RWPE1 (cell line): ENCODE measurements at places on chromosomes 16 and 17.

- DNase-seq: no peak
These were observed 11.9 kb upstream of the PVALEF start for GRCh38 chr17:81153340-81153803.

- DNase-seq: peak; percentile 95
These were observed 6.7 kb upstream of the PHKG2 start for GRCh38 chr16:30741461-30741914.

DNA sequence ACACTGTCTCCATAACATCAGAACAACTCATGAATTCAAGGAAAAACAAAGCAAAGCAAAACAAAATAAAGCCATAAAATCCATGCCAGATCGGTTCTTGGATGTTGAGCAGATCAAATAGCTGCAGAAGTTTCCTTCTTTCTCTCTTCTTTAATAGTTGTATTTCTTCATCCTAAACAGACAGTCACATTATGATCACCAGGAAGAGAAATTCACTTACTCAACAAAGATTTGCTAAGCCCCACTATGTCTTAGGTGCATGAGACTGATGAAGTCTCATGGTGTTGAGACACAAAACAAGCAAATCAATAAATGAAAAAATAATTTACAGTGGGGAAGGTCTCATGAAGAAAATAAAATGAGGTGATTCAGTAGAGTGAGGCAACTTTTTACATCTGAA is 72.8 kb downstream of the WIPI1 start:
- no peak for DNase-seq

DNA sequence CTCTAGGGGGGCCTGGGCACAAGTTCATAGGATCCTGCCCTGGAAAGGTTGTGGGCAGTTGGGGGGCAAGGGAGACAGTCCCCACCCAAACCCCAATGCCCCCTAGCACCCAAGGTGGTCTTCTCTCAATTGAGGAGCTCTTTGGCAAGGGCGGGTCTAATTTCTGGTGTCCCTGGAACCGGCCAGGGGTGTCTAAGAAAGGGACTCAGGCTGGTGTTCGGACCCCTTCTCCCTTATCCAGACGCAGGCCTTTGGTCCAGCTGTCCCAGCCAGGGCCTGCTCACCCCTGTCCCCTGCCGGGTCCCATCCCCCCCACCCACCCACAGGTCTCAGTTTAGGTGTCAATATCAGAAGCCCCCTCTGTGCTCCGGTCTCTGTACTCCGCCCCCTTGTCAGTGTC is 860 bp upstream of the ARHGDIG start:
- no peak for DNase-seq

GRCh38 chr16:76232704-76233103 is 44.5 kb upstream of the CNTNAP4 start:
- no peak for DNase-seq

- DNase-seq: peak; percentile 79
These were observed at the start of gene SCRN2 for GRCh38 chr17:47840742-47841487. TSS of gene SCRN2 (minus strand) at chr17:47841273. CDS start at chr17:47840843, 430 bp downstream.

GRCh38 chr17:35244341-35245195 is 1.7 kb downstream of the SLFN5 start:
- peak; percentile 71 for DNase-seq

GRCh38 chr17:8991514-8992285 is 26.2 kb upstream of the PIK3R5 start:
- peak; percentile 37 for DNase-seq
